ENCODE measurements at places on chromosomes 1 and 21. TPM values are rescaled to one million over a fixed set of nuclear protein-coding genes. Genes with fewer than 3 reads are reported as not detected.

The NES gene
- 28.2 TPM for total RNA-seq

The PARP1 gene
- 77.2 TPM for total RNA-seq

The ZFP69B gene
- total RNA-seq = 2.3 TPM

The DCST2 gene
- not detected for total RNA-seq

The TRNAU1AP gene
- total RNA-seq = 27.8 TPM

The NUF2 gene
- total RNA-seq = 0.97 TPM

The CFAP298 gene
- total RNA-seq = 8.9 TPM

The CLCA1 gene
- total RNA-seq = not detected

The IER5 gene
- total RNA-seq = 33.3 TPM

The HES3 gene
- total RNA-seq = not detected

The IPP gene
- 10.4 TPM for total RNA-seq

The USP33 gene
- total RNA-seq = 107 TPM

The CAMK2N1 gene
- 30.5 TPM for total RNA-seq

The TBX19 gene
- 3.5 TPM for total RNA-seq
